ENCODE measurements at places on chromosomes 4 and X.
A peak's percentile ranks its signal among the peaks of the same experiment; 100 is the strongest.

DNA sequence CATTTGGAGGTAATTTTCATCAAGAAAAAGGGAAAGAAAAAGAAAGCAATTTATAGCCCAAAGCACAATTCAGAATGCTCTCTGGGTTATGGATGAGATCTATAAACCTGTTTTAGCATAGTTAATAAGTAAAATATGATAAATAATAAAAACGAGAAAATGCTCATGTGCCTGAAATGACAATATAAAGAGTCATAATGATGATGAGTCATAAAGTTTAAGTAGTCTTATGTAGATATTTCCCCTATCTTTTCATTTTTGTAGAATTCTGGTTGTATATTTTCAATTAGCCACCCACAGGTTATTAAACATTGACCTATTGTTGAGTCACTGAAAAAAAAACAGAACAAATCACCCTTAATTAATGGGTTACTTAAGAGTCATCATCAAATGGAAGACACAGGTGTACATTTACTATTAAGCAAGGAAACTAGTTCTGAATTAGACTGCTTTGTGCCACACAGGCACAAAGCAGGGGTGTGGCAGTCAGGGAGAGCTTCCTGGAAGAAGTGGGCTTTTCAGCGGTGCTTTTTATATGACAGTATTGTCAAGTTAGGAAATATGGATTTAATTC is 29.3 kb downstream of the BEND4 start:
- no peak for DNase-seq

GRCh38 chr4:81432825-81433224 is 38.9 kb downstream of the RASGEF1B start:
- no peak for DNase-seq

DNA sequence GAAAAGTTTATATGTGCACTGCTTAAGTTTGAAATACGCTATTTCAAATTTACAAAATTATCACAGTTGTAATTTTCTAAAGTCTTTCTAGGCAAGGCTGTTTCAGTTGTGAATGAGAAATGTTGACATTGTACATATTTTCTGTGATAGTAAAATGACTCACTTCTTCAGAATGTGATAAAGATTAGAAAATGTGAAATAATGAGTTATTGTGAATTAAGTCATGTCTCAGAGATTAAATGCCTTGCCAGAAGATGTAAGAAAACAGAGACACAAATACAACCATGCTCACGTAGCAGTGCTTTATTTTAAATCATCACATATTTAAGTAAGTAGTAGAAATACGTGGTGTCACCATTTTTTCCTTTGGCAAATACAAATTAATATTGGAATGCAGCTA is 768 bp downstream of the CLCN4 start:
- no peak for DNase-seq

DNA sequence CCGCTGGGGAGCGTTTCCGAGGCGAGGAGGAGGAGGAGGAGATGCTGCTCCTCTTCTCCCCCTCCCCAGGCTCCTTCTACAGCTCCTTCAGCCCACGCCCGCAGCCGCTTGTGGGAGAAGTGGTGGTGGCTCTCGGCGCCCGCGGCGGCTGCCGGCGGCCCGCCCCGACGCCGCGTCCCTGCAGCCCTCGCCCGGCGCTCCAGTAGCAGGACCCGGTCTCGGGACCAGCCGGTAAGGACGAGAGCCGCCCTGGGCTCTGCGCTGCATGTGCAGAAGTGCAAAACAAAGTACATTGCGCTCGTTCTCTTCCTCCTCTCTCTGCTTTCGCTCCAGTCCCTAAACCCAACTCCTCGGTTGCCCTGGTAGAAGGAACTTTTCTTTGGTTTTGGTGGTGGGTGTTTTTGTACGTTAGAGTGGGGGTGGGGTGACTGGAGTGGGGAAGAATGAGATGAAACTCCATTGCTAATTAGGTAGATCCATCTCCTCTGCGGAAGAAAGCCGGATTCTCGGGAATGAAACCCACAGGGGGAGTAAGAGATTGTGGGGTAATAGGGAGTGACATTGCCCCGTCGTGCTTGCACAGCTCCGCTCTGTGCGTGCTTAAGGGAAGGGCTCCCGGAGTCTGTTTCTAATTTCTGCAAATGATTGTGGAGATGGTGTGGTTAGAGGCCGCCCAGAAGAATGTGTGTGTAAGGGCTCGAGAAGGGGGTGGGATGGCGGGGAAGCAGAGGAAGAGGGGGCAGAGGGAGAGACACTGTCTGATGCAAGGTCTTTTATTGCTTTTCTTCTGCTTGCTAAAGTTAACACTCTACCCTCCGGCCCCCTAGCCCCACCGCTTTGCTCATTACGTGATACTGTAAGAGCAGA is 677 bp downstream of the PTPN13 start:
- DNase-seq, result no peak

DNA sequence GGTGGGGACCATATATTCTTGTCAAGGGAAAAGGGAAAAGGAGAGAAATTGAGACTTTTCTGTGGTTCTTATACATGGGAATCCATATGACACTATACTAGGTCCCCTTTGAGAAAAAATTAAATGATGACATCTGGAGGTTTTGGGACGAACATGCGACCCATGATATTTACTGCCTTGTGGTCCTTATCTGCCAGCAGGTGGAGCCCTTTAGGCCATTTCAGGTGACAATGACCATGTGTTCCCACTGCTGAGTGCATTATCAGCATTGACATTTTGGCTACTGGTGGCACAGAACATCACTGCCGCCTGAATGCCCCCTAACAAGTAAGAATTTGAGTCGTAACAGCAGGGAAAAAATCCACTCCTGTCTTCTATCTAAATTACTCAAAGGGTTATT is 843.4 kb downstream of the FSTL5 start:
- DNase-seq, result no peak

- no peak for DNase-seq
Observed at GRCh38 chr4:74157154-74157553, 764 bp upstream of the MTHFD2L start.

- DNase-seq, result no peak
Observed at GRCh38 chr4:103904123-103904522, 184.3 kb upstream of the TACR3 start.

DNA sequence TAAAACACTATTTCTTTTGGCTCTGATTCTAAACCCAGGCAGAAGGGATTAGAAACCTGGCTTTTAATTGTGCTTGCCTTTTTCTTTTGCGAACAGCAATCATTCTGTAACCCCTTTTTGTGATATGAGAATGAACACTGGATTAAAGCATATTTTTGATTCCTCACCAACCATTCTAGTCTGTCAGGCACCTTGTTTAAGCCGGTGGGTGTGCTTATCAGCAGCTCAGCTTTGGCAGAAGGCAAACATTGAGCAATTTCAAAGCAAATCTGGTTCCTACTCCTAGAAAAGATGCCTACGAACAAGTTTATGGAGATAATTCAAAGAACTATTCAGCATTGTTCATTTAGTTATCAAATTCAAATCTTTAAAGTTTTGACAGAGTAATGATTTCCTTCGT is 265.1 kb upstream of the FAM241A start:
- DNase-seq, result no peak

GRCh38 chr4:152382057-152382785 is 153.7 kb downstream of the FBXW7 start:
- no peak for DNase-seq

DNA sequence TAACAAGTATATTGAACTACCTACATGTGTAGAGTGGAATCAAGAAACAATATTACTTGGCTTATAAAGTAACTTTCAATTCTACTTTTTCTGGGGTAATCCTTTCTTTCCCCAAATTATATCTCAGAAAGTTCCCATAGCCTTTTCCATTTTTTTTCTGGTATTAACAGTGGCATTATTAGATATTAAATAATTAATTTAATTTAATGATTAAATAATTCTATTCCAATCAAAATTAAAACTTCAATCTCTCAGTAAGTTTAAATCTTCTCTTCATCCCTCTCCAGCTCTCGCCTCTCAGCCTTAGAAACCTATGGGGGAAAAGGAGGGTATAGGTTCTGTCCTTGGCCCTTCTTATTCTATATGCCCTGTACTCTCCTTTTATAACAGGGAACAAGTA is 262.4 kb downstream of the INPP4B start:
- no peak for DNase-seq

DNA sequence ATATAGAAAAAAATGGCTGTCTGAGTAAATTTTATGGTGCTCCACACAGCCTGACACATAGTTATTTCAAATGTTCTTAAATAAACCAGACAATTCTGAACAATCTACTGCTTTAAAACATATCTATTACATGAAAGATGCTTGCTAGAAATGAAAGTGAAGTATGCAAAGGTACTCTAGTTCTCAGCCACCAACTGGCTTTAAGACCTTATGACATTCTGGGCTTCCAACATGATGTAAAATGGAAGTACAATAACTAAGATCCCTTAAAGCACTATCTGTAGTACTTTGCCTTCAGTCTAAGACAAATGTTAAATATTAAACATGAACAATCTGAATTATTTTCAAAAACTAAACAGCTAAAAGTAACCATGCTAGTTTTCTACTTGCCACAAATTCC is 17.3 kb downstream of the HUWE1 start:
- DNase-seq, result no peak

DNA sequence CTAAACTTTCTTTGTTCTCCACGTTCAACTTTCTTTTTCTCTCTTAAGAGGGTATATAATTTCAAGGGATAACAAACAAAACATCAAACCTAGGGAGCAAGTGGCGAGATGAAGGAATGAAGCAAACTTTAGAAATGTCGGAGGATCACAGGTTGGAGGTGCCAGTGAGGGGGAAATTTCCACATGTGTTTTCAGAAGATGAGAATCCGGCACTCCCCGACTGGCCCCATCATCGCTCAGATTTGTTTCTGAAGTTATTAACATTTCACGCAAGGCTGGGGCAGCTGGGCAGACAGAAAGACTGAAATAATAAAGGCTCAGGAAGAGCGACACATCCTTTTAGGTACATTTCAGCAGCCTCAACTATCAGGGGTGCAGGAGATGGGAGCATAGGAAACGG is 134.9 kb downstream of the SMIM20 start:
- no peak for DNase-seq

DNA sequence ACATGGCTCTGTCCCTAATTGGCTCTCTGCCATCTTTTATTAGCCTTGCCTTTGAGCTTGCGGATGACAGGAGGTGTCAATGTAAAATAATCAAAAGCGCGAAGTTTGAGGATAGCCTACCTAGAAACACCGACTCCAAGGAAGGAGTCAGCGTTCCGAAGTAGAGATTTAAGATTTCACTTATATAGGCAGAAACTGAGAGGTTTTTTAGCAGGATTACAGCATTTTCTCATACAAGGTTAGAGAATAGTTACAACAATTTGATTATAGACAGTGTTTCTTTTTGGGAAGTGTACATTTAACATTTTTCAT is 499 bp upstream of the NFXL1 start:
- no peak for DNase-seq

- DNase-seq, result no peak
Observed at GRCh38 chr4:153292897-153293741, 51.4 kb upstream of the MND1 start.

DNA sequence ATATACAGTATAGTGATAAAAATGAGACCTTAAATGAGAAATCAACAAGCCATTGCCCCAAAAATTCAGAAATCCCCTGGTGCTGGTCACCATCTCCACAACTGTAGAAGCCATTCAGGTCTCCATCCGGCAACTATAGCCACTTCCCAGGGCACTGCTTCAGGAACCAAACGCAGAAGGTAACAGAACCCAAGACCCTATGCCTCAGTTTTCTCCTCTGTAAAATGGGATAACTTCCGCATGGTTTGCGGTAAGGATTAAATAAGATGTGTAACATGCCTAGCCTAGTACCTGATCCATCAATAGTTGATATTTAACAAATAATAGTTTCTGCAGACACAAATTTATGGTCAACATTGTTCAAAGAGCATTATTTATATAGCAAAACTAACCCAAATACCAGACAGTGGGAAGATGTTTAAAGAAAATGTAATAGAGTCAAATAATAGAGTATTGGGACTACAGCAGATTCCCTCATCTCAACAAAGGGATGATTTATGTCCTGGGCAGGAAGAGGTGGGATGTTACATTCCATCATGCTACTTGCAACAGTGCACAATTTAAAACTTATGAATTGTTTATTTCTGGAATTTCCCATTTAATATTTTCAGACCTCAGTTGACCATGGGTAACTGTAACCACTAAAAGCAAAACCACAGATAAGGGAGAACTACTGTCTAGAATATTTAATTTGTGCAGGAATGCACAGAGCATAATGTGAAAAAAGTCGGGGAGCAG is 30.0 kb downstream of the IRF2 start:
- no peak for DNase-seq

- peak; percentile 78 for DNase-seq
Observed at GRCh38 chrX:40175511-40176350, 78.0 kb upstream of the BCOR start.

- DNase-seq, result no peak
Observed at GRCh38 chr4:1492651-1493539, 86.7 kb upstream of the NKX1-1 start.

DNA sequence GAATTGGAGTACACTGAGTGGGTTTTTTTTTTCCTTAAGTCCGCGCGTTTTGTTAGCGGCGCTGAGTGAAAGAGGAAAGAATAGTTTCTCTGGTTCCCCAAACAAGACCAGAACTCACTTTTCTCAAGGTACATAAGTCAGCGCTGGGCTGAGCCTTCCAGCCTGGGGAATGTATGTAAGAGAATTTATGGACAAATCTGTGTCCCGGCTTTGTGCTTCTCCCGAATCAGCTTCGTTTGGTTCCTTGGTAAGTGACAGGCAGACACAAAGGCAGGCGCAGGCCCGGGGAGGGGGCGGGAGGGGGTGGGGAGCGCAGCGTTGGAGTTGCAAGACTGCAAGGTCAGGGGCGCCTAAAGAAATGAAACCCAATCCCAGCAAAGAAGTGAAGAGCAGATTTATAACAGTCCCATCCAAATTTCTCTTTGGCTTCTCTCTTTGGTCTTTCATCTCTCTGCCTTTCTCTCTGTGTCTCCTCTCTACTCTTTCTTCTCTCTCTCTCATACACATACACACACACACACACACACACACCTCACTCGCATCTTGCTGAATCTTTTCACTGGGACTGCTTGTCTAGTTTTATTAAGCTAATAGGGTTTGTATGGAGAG is 981 bp downstream of the TET2 start:
- peak; percentile 27 for DNase-seq

DNA sequence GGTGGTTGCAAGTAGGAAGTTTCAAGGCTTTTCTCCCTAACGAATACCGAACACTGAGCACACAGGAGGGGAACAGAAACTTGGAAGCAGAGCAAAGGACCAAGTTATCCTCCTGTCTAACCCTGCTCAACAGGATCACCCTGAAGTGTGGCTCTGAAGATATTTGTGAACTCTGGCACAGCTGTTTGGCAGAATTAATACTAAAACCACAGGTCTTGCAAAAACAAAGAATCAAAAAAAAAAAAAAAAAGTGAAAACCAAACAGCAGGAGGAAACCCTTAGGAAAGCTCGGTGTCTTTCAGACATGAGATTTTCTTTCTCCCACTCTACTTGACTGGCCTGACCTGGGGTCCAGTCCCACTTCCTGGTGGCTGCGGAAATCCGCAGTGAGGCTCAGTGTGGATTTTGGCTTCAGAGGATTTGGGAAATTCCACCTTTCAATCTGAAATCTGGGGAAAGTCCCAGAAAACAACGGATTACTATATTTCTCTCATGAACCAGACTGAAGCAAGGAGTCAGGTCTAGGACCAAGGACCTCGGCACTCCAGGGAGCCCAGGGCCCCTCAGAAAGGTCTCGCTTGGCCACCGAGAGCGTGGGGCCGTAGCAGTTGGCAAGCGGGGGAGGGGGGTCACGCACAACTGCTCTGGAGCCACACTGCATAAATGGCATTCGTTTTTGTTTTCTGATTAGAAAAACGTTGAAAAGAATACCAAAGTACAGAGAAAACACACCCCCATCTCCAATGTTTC is 867 bp downstream of the TIFA start:
- DNase-seq, result no peak
